ENCODE measurements at places on chromosomes 6 and 20. TPM values are rescaled to one million over a fixed set of nuclear protein-coding genes. Genes with fewer than 3 reads are reported as not detected.

DNA sequence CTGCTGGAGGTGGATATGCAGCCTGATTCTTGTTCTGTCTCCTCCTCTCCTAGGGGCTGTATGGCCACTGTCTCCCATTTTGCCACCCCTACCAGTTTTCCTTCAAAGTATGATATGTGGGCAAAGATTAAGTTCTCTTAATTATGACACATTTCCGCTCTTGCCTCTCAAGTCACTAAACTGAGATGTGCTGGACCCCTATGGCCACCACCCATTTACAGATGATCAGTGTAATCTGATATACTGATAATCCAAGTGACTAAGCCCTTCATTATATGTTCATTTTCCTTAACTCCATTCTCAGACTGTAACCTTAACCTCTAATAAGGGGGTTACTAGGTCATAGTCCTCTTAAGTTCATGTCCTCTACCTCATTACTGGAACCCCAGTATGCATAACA, 711 bp upstream of the C20orf141 start:
- no peak overlapping the region for H3K4me3 ChIP-seq
- no peaks in the 10 kb centered on the region for H3K36me3 ChIP-seq
- no peak for DNase-seq
- H3K27me3 ChIP-seq = peaks cover 16% of the 10 kb centered on the region

GPX5 gene
- not detected for total RNA-seq

DNA sequence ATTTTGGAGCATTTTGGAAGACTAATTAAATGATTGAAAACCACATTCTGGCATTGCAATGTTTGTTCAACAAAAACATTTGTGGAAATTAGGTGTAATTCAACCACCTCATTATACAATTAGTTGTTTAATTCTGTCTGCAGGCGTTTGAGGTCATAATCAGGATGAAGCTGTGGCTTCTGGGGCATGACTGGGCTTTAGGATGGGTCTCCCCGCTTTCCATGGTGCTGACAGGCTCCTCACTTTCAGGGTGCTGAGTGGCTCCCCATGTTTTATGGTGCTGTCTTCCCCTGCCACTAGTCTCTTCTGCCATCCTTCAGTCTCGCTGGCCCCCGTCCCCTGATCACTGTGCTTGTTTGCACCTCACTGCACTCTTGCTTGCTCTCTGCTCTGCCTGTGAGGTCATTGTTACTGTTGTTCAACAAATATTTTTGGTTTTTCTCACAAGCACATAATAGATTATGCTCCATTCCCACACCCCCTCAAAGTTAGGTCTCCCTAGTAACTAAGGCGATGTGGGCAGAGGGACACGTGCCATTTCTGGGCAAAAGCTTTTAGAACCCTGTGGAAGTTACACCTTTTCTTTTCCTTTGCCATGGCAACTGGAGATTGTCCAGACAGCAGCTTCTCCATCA, 25.4 kb upstream of the ZNF831 start:
- H3K4me3 ChIP-seq = no peak overlapping the region
- H3K27ac ChIP-seq = no peak overlapping the region
- DNase-seq = no peak
- H3K4me1 ChIP-seq = peaks cover 20% of the 10 kb centered on the region
- H3K27me3 ChIP-seq = no peaks in the 10 kb centered on the region

GRCh38 chr6:146650799-146651481, 52.2 kb downstream of the ADGB start:
- H3K4me1 ChIP-seq = no peaks in the 10 kb centered on the region
- no peaks in the 10 kb centered on the region for H3K36me3 ChIP-seq
- no peak for DNase-seq

DNA sequence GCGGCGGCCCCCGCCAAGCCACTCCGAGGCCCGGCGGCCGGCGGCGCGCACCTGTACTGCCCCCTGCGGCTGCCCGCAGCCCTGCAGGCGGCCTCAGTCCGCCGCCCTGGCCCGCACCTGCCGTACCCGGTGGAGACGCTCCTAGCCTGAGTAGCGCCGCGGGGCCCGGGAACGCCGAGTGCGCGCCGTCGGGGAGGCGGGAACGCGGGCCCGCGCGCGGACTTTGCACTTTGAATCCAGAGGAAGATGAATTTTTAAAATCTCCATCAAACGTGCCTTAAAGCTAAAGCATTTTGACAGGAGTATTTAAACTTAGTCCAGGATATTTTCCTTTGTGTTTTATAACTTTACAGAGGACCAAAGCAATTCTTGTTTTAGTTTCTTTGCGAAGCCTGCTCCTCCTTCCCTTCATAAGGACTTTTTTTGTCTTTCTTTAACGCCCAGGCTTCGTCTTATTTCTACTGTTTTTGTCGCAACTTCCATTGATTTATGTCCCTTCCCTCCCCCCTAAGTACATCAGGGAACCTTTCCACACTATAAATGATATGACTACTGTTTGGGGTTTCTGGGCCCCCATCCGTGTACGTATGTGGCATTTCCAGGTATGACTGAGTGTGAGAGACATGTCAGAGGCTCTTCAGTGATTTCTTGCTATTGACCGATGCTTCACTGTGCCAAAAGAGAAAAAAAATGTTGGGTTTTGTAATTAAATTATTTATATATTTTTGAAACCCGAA, 2.0 kb downstream of the FOXQ1 start:
- peaks cover 52% of the 10 kb centered on the region for H3K27me3 ChIP-seq
- DNase-seq = peak; percentile 39
- H3K4me1 ChIP-seq = peaks cover 15% of the 10 kb centered on the region
- peak overlapping the region; percentile 61 for H3K27ac ChIP-seq
- H3K36me3 ChIP-seq = no peaks in the 10 kb centered on the region
- H3K4me3 ChIP-seq = peak overlapping the region; percentile 32

ZNF391 gene
- 4.5 TPM for total RNA-seq

OR2W1 gene
- total RNA-seq = not detected

DNA sequence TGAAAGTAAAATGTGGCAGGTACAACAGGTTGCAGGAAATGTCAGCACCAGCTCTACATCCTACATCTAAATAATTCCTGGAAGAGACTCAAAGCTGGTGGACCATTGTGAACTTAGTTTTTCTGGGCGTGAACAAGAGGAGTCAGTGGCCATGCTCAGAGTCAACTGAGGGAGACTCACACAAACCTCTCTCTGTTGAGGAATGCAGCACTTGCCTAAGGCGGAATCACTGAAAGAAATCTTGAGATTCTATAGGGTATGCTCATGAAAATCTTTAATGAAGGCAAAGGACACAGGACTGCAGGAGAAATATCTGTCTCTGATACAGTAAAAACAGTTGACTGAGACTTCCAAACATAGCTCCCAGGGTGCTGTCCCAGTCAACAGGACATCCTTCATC, 22.5 kb downstream of the SLC17A4 start:
- H3K27ac ChIP-seq = no peak overlapping the region
- no peaks in the 10 kb centered on the region for H3K36me3 ChIP-seq
- H3K27me3 ChIP-seq = peaks cover 13% of the 10 kb centered on the region
- H3K4me3 ChIP-seq = no peak overlapping the region
- no peak for DNase-seq

DNA sequence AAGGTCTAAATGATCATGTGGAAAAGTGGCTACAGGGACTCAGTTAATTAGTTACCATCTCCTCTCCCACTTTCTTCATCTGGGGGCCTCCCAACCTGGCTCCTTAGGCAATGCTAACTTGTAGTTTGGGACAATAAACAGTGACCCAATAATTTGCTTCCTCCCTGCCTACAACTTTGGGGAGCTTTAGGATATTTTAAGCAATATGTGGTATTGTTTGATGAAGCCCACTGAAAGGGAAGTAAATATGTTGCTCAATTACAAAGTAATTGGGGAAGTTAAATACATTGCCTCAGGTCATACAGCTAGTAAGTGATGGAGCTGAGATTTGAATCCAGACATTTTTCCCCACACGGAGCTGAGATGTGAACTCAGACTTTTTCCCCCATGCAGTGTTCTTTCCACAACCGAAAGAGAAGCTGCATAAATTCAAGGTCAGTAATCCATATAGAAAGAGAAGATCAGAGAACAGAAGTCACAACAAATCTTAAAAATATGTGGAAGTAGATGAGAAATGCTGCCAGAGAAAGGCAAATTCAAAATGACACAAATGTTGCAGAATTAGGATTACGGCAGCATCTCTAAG, 26.6 kb downstream of the ZHX3 start:
- H3K27me3 ChIP-seq = no peaks in the 10 kb centered on the region
- H3K4me1 ChIP-seq = no peaks in the 10 kb centered on the region
- no peak for DNase-seq
- no peak overlapping the region for H3K27ac ChIP-seq
- H3K36me3 ChIP-seq = peaks cover 14% of the 10 kb centered on the region

GRCh38 chr6:108484016-108484415, 76.7 kb upstream of the FOXO3 start:
- H3K36me3 ChIP-seq = peaks cover 12% of the 10 kb centered on the region
- H3K27me3 ChIP-seq = no peaks in the 10 kb centered on the region
- no peak for DNase-seq
- H3K4me1 ChIP-seq = peaks cover 3% of the 10 kb centered on the region
- H3K27ac ChIP-seq = no peak overlapping the region

- no peaks in the 10 kb centered on the region for H3K36me3 ChIP-seq
- H3K27ac ChIP-seq = no peak overlapping the region
- no peak for DNase-seq
- no peaks in the 10 kb centered on the region for H3K4me1 ChIP-seq
Measured at GRCh38 chr6:147156218-147156617, 48.0 kb upstream of the STXBP5 start.

- no peak overlapping the region for H3K4me3 ChIP-seq
- no peak overlapping the region for H3K27ac ChIP-seq
- H3K27me3 ChIP-seq = no peaks in the 10 kb centered on the region
- no peaks in the 10 kb centered on the region for H3K4me1 ChIP-seq
- no peak for DNase-seq
- H3K36me3 ChIP-seq = no peaks in the 10 kb centered on the region
Measured at GRCh38 chr20:56676001-56676400, 46.9 kb downstream of the TFAP2C start.

CRIP3 gene
- total RNA-seq = 2.2 TPM

DNA sequence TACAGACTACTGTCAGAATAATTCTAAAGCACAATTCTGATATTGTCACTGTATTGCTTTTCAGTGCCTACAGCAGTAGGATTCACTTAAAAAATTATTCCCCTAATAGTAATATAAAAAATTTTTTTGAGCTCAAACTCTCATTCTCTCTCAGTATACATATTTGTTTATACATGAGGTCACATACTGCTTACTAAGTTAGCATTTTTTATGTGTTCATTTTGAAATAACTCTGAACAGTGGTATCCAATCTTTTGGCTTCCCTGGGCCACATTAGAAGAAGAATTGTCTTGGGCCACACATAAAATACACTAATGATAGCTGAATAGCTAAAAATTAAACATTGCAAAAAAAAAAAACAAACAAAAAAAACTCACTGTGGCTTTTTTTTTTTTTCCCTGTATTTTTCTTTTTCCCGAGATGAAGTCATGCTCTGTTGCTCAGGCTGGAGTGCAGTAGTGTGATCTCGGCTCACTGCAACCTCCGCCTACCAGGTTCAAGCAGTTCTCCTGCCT, 38.6 kb downstream of the ASXL1 start:
- H3K4me1 ChIP-seq = peaks cover 37% of the 10 kb centered on the region
- no peak for DNase-seq
- no peak overlapping the region for H3K4me3 ChIP-seq

DNA sequence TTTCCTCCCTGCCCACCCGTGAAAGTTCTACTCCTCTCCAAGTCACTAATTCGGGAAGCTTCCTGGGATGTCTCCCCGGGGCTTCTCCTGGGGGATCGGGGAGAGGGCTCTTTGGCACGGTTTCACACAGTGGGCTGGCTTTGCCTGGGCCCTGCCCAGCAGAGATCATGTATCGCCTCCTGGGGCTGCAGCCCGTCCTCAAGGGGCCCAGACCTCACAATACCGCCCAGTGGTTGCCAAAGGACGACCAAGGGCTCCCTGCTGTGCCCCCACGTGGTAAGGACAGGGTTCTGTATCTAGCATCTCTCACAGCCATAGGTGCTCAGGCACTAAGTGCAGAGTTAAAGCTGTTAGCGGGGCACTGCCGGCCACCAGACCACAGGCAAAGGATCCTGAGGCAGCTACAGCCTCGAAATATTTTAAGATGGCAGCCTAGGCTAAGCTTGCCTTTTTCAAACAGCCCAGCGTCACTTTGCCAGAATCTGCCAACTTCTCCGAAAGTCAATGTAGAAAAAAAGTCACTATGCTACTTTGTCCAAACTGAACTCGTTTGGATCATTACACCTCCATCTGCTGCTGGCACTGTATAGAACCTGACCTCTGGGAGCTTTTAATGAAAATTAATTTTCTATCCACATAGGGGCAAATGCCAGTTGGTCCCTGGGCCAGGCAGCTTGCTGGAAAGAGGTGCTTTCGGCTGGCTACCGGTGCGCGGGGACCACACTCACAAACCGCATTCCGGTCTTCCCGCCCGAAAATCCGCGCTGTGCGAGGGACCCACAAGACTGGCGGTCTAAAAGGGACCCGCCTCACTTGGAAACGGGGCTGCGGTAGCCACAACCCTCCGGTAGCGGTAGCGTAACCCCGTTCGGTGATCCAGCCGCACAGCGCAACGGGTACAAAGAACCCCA, 1.3 kb upstream of the NNAT start:
- no peak overlapping the region for H3K27ac ChIP-seq
- H3K27me3 ChIP-seq = no peaks in the 10 kb centered on the region
- H3K4me1 ChIP-seq = peaks cover 36% of the 10 kb centered on the region
- H3K36me3 ChIP-seq = peaks cover 14% of the 10 kb centered on the region

DNA sequence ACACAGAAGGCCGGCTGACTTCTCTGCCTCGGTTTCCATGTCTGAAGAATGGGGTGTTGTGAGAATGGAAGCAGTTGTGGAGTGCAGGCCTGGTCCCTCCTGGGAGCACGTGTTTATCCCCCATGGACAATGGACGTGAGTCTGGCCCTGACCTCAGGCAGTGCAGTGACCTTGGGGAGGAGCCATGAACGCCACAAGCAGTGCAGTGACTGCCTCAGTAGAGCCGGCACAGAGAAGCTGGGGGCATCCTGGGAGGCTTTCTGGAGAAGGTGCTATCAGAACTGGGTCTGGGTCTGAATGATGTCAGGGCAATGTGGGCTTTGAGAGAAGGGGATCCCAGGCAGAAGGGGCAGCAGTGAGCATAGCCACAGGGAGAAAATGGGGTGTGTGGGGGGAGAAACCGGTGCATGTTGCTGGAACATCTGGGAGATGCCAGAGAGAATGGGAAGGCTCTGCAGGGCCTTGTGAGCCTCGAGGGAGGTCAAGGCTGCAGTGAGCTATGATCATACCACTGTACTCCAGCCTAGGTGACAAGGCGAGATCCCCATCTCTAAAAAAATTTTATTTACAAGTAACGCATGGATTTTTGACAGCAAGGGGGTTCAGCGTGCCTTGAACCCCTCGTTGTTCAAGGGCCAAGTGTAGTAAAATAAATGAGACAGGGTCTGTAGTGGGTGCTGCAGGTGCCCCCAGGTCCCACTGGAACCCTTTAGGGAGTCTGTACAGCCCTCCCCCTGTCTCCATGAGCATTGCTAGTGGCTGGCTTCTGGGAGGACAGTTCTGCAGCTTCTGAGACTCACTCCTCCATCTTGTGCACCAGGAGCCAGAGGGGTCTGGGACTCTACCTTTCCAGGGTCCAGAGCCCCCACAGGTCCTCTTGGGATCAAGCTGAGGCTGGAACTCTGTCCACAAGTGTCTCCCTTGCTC, 27.0 kb upstream of the ZBP1 start:
- no peak overlapping the region for H3K4me3 ChIP-seq
- no peaks in the 10 kb centered on the region for H3K27me3 ChIP-seq
- no peaks in the 10 kb centered on the region for H3K36me3 ChIP-seq
- no peak for DNase-seq
- no peak overlapping the region for H3K27ac ChIP-seq

Data from activated CD8-positive, alpha-beta T cell treated with anti-CD3 and anti-CD28 coated beads for 36 hours (primary cell).